Inflammatory macrophage treated with lipopolysaccharide for 1 hour (primary cell): ENCODE measurements at places on chromosomes 6 and 20.
A peak's percentile ranks its signal among the peaks of the same experiment; 100 is the strongest.

DNA sequence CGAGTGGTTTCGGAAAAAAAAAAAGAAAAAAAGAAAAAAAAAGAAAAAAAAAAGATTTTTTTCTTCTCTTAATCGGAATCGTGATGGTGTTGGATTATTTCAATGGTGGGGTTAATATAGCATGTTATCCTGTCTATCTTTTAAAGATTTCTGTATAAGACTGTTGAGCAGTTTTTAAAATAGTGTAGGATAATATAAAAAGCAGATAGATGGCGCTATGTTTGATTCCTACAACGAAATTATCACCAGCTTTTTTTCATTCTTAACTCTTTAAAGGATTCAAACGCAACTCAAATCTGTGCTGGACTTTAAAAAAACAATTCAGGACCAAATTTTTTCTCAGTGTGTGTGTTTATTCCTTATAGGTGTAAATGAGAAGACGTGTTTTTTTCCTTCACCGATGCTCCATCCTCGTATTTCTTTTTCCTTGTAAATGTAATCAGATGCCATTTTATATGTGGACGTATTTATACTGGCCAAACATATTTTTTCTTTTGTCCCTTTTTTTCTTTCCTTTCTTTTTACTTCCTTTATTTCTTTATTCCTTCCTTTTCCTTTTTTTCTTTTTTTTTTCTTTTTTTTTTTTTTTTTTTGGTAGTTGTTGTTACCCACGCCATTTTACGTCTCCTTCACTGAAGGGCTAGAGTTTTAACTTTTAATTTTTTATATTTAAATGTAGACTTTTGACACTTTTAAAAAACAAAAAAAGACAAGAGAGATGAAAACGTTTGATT, 3.6 kb downstream of the SOX4 start:
- DNase-seq: peak; percentile 59

DNA sequence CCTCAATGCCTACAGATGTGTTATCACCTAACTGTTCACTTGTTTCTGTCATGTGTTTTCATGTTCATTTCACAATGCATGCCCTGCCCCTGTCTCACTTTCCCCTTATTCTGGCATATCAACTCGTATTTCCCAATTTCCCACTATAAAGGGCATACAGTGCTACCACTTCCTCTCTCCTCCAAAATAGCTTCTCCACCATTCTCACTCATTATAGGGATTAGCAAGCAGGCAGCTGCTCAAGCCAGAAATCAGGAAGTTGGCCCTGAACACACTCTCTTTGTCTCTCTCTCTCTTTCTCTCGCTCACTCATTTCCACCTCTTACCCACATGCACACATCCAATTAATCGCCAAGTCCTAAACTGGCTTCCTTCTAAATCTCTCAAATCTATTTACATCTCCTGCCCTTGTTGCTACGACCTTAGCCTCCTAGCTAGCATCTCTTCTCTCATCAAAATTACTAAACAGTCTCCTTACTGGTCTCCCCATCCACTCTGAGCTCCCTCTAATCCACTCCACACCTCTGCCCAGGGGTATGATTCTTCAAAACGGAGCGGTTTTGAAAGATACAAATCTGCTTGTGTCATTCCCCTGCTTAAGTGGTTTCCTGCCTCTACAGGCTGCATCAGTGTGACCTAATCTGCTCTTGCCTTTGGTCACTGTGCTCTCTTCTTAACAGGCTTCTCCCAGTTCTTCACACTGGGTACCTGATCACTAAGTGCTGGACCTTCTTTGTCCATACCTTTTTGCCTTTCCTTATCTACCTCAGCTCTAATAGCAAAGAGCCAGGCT, 196.2 kb downstream of the BTBD9 start:
- peak; percentile 65 for DNase-seq

GRCh38 chr6:157644043-157644810, 178.8 kb upstream of the SNX9 start:
- DNase-seq: no peak

DNA sequence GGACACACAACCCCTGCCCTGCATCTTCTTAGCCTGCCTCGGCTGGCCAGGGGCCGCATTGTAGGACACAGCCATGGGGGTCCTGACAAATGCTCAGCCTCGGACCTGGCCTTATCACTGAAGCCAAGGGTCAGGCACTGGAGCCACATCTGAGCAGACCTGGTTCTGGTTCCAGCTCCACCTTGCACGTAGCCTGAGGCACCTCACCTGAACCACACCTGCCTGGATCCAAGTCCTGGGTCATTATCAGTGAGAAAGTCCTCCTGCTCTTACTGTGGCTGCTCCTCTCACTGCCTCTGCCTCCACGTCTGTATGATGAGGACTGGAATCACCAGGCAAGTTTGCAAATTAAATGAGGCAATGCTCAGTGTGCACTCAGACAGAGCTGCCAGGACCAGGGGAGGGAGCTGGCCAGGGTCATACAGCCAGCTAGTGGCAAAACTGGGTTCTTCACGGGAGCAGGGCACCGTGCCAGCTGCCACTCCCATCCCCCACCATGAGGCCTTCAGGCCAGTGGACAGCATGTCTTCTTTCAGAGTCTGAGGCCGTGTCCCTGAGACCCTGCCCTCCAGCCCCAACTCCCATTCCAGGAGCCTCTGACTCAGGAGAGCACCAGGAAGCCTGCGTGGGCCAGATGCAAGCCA, 40.2 kb downstream of the MRPL14 start:
- no peak for DNase-seq

DNA sequence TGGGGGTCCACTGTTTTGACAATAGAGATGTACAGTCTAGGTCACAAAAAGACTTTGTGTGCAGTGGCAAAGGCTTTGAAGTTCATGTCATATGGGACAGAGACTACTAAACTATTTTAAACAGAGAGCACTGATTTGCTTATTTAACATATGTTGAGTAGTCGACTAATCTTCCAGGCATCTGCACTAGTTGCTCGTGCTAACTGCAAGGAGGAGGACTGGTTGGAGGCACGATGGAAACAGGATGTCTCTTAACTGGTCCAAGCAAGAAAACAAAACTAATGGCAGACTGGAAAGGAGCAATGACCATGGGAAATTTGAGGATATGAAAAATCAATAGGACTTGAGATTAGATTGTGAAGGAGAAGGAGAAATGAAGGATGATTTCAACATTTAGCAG, 28.5 kb upstream of the ERVFRD-1 start:
- DNase-seq: no peak

- DNase-seq: no peak
Measured at GRCh38 chr6:46821458-46821881, 28.3 kb downstream of the MEP1A start.

- DNase-seq: no peak
Measured at GRCh38 chr20:7765221-7765620, 175.0 kb downstream of the HAO1 start.

DNA sequence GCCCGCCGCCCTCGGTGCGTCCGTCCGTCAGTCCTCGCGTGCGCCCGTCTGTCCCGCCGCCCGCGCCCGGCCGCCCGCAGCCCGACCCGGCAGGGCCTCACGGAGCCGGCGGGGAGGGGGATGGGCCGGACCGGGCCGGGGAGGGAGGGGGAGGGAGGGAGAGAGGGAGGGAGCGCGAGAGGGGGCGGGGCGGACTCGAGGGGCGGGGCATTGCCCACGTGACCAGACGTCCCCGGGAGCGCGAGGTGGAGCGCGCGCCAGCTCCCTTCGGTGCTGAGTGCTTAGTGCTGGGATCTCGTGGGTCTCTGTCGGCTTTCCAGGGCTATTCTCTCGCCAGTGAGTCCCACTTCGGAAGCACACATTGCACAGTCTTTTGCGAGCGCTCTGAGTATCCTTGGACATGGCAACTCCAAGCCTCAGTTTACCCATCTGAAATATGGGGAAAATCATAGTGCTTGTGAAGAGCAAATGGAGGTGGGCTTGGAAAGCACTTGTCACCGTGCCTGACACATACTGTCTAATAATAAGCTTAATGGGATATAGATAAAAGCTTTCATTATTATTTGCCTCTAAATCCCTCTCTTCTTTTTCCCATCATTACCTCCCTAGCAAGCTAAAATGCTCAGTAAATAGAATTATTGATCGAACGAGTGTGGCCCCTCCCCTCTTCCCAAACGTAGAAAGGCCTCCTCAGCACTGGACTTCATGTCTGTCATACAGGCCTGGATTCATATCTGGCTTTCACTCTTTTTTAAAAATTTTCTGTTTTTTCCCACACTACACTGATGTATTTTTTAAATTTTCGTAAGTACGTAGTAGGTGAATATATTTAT, at the start of gene NCOA6:
TSS of gene NCOA6 (minus strand) at position 122 of the 833 bp plus-strand sequence. CDS start 43,296 bp downstream, outside the sequence.
- DNase-seq: peak; percentile 89

GRCh38 chr6:33595001-33595846, 15.1 kb upstream of the BAK1 start:
- no peak for DNase-seq

DNA sequence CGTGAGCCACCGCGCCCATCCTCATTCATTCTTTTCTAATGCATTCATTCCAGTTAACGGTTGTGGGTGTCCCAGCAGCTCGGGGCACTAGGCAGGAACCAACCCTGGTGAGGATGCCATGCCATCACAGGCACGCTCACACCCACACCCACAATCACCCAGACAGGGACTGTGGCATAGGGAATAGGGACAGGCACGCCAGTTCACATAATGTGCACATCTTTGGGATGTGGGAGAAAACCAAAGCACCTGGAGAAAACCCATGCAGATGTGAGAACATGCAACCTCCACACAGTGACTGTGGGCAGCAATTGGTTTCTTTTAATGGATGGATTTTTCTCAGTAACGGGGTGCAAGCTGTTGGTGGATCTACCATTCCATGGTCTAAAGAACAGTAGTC, 64.3 kb downstream of the IRF4 start:
- DNase-seq: no peak

GRCh38 chr6:125154118-125154760, 666 bp downstream of the TPD52L1 start:
- DNase-seq: no peak

DNA sequence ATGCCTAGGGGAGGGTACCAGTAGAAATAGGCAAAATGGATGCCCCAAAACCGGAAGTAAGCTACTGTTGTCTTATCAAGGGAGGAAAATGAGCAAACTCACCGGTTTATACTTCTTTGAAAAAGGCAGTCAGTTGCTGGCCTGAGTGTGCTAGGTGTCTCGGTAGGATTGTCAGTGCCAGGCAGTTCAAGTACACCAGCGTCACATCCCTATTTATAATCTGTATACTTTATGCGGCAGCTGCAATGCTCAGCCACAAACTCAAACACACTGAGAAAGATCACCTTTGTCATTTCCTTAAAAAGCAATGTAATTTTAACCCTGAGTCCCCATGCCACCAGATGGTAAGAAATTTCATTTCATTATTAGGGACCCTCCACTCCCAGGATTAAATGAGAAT, 196.2 kb downstream of the EYA2 start:
- no peak for DNase-seq

DNA sequence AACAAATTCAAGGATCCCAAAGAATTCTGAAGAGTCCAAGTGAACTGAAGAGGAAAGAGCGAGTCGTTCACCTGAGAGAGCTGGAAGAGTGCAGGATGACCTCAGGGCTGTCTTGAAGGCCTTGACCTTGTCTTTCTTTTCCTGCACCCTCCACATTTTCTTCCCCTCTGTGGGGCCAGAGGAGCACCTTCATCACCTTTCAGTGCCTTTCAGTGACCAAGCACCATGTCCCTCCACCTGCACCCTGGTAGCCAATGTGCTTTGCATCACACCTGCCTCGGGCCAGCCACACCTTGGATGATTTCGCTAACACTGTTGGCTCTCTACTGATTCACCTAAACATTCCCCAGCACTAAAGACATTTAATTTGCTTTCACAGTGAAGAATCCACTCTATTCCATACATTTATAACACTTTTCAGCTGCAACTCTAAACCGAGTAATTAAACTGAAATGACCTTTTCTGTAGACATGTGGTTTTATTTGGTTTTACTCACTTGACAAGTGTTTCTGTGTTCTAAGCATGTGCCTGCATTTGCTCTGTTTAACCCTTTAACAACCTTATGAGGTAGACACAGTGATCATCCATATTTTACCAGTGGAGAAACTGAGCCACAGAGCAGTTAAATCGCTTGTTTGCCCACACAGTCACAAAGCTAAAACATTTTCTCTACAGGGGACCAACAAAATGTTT, 121.3 kb upstream of the CST7 start:
- no peak for DNase-seq

GRCh38 chr6:158285656-158286021, 26.6 kb upstream of the TULP4 start:
- no peak for DNase-seq

DNA sequence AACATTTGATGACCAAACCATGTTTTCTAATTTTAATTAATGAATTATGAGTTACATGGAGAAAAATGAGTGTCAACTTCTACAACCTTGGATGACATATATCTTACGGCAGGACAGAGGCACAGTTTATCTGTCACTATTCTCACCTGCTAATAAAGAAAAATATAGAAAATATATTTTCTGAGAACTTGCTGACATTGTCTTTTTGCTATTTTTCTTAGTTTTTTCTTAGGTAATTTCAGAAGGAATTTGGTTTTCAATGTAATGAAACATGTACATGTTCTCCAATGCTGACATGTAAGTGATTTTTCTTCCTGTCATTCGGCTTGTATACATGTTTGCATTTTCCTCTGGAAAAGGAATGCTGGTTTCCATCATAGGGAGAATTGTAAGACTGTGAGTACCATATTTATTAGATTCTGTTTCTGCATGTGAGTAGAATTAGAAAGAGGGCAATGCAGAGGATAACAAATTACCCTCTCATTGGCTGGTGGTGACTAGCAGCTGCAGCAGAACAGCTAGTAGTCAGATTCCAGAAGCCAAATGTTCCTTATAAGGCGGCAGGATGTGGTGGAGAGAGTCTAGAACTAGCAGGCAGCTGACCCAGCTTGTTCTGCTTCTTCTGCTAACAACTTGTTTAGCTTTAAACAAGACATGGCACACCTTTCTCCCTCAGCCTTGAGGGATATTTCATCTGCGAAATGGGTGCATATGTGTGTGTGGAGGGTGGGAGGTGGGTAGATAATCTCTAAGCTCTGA, 132.8 kb upstream of the SPACA1 start:
- DNase-seq: no peak

- no peak for DNase-seq
Measured at GRCh38 chr6:31734247-31734820, 2.0 kb downstream of the CLIC1 start.
